ENCODE measurements at places on chromosomes 1 and 21.
A peak's percentile ranks its signal among the peaks of the same experiment; 100 is the strongest.

DNA sequence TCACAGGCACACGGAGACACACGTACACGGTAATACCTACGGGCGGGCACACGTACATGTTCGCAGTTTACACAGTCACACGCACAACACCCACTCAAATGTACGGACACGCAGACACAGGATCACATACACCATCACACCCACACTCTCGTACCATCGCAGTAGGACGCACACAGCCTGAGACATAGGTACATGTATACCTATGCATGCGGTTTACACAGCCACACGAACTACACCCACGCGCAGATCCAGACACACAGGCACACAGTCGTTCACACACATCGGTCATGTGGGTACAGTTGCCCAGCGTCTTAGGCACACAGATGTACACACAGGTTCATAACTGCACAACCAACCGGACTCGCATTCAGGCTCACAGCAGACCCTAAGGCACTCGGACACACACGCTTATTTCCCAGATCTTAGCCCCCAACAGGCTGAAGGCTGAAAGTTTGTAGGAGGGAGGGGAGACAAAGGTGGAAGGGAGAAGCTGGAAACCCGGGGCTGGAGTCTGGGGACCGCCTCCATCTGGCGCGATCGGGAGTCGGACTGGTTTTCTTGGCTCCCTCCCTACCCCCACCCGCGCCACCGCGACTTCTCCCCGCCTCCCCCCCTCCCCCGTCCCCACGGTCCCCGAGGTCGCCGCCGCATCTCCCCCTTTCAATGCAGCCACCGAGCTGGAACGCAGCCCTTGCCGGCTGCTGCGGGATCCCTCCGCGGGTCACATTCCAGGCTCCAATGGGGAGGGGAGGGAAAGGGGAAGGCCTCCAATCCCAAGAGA is 51.9 kb upstream of the SYNC start:
- DNase-seq, result no peak

GRCh38 chr1:67307251-67308060 is at the start of gene IL12RB2:
IL12RB2 (plus strand) TSS chr1:67307873; CDS start chr1:67320369, 12,496 bp downstream.
- DNase-seq, result peak; percentile 70

DNA sequence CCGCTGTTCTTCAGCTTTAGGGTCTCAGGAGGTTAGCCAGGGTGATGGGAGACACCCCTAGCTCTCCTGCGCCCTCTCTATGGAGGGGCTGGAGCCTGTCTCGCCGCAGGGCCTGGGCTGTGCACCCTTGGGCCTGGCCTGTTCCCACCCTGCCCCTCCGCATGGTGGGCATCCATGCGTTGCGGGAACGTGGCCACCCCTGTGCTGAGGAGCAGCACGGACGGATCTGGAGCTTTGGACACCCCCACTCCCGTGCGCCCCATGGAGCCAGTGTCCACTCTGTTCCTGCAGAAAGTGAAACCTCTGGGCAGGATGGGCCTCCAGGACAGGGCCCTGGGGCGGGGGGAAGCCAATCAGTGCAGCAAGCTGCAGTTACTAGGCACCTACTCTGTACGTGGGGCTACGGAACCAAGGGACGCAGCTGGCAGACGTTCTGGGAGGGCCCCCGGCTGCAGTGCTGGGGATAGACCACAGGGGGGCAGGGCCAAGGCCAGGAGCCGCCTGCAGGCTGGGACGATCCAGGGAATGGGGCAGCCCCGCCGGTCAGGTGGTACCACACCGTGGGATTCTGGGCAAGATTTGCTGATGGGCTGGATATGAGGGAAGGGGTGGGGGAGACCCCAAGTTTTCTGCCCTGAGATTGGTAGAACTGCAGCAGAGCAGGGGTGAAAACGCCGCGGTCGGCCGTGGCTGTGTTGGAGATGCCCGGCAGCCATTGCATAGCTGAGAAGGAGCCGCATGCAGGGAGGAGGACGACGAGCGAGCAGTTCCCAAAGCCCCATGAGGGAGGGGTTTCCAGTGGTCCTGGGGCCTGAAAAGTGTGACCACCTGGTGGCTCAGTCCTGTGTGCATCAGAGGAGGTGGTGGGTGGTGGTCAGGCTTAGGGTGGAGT is 43.3 kb downstream of the TP73 start:
- no peak for DNase-seq

DNA sequence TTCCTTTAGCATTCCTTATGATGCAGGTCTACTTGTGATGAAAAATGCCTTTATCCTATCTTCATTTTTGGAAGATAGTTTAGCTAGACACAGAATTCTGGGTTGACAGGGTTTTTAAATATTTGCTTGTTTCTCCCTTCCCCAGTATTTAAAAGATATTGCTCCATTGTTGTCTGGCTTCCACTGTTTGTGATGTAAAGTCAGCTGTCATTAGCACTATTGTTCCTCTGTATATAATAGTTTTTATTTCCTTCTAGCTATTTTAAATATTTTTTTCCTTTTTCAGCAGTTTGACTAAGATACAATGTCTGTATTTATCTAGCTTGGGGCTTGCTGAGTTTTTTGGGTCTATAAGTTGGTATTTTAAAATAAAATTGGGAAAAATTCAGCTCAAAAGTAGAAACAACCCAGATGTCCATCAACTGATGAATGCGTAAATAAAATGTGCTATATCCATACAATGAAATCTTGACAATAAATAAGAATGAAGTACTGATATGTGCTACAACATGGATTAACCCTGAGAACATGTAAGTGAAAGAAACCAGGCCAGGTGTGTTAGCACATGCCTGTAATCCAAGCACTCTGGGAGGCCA is 11.2 kb downstream of the IFT25 start:
- no peak for DNase-seq

- DNase-seq, result no peak
Observed at GRCh38 chr1:7468248-7468647, 302.8 kb upstream of the VAMP3 start.

GRCh38 chr21:38129711-38130110 is 127.1 kb upstream of the KCNJ15 start:
- DNase-seq, result no peak

GRCh38 chr1:151811181-151811580 is 6.0 kb upstream of the LINGO4 start:
- no peak for DNase-seq

DNA sequence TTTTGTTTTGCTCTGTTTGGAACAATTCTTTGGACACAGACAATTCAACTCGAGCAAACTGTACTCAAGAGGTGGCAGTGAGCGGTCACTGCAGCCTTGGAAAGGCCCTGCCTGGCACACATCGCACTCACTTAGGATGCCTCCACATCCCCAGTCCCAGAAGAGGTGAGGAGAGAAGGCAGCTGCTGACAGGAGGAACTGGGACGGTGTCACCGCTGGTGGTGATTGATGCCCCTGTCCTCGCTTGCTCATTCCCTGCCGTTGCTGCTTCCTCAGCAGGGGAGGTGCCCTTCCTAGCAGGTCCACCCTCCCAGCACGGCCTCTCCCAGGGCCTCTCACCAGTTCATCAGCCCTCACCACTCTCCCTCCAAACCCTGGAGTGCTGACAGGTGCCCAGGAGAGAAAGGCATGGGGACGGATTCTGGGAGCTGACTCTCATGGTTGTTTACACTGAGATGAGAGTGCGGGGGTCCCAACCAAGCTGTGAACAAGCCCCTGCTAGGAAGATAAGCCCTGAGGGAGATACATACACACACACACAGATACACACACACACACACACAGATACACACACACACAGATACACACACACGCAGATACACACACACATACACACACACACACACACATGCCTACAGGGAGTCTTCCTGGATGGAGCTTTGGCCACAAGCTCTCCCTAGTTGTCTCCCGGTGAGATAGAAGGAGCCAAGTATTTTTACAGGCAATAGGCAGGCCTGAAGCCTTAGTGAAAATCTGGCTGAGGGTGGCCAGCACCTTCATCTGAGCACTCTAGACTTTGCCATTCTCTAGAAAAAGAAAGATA is 101.1 kb downstream of the CDC7 start:
- DNase-seq, result no peak

- DNase-seq, result no peak
Observed at GRCh38 chr1:62307895-62308492, 11.2 kb downstream of the KANK4 start.

GRCh38 chr1:212042436-212042835 is 6.9 kb downstream of the DTL start:
- no peak for DNase-seq

GRCh38 chr1:107389410-107390396 is 248.9 kb downstream of the NTNG1 start:
- no peak for DNase-seq

- DNase-seq, result peak; percentile 69
Observed at GRCh38 chr1:243254233-243254926, 701 bp downstream of the CEP170 start.

GRCh38 chr21:29258626-29259338 is 39.9 kb upstream of the BACH1 start:
- DNase-seq, result no peak
